ENCODE measurements at places on chromosomes 2 and 18. TPM values are rescaled to one million over a fixed set of nuclear protein-coding genes. Genes with fewer than 3 reads are reported as not detected.

DNA sequence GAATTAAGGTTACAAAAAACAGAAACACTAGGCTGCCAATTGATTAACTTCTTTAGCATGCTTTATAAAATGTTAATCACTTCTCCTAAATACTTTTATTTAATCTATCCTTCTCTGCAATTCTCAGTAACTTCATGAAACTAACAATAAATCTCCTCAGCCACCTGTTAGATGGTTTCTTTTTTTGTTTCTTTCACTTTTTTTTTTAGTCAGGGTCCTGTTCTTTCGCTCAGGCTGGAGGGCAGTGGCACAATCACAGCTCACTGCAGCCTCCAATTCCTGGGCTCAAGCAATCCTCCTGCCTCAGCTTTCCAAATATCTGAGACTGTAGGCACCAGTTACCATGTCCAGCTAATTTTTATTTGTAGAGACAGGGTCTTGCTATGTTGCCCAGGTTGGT is 213.4 kb upstream of the STK17B start:
- DNase-seq, result no peak

- no peak for DNase-seq
Observed at GRCh38 chr18:73793386-73793785, 354.2 kb downstream of the FBXO15 start.

MEP1B gene
- polyA plus RNA-seq, result 0.18 TPM

DNAH7 gene
- 8.8 TPM for polyA plus RNA-seq

TRIM43B gene
- 0.17 TPM for polyA plus RNA-seq

DNA sequence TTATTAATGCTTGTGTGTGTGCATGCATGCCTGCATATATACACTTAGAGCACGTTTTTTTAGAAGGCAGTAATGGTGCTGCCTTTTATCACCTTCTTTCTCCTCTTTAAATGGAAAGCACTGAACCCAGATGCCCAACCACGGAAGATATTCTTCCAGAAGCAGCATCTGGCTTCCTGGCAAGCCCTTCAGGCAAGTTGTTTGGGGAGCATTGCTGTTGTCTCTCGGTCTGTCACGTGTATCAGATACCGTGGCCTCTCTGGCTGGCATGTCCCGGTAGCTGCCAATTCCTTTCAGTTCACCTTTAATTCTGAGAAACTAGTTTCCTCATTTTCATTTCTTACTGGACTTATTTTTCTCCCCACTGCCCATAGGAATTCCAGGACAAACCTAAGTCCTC is 587.8 kb downstream of the ARHGAP15 start:
- no peak for DNase-seq

Data from left kidney (tissue), 8 donors.